ENCODE measurements at places on chromosomes 13 and 19.

GRCh38 chr13:46796129-46796514, 839 bp downstream of the ESD start:
- no peak for DNase-seq

DNA sequence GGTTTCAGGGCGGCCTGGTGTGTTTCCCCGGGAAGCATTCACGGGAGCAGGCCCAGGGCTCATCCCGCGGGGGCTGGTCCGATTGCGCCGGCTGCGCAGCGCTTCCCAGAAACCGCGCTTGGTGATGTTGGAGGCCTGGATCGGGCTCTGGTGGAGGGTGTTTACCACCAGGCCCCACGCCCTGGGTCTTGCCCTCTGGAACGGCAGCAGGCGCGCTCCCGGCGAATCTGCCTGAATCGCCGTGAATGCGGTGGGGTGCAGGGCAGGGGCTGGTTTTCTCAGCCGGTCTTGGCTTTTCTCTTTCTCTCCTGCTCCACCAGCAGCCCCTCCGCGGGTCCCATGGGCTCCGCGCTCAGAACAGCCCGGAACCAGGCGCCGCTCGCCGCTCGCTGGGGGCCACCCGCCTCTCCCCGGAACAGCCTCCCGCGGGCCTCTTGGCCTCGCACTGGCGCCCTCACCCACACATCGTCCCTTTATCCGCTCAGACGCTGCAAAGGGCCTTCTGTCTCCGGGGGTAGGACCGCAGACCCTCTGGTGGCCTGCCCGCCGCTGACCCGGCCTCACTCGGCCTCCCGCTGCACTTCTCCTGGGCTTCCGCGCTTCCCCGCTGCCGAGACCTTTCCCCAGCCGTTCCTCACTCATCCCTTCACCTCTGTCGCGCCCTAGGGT, 69.4 kb upstream of the GJB6 start:
- DNase-seq: no peak

- no peak for DNase-seq
Measured at GRCh38 chr19:27676334-27676733, 1536.6 kb downstream of the UQCRFS1 start.

DNA sequence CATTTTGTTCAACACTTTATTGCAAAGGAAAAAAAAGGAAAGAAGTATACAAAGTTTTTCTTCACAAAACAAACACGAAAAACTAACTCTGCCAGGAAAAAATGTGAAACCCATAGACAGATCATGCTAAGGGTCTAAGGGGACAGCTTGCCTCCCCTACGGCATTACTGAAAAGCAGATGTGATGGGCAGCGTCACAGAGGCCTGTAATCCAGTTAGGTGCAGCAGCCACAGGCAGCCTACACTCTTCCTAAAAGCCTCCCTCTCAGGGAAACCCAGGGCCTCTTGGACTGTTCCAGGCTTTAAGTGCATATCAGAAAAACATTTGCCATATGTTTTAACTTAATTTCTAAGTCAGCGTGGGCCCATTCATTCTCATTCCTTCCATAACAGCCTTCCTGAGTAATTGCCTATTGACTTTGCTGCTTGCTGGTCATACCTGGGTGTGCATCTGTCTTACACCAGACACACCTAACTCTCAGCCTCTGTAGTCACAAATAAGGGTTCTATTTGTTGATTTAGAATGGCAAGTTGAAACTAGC, 135.7 kb upstream of the SERP2 start:
- no peak for DNase-seq

- DNase-seq: no peak
Measured at GRCh38 chr13:105327581-105328126, 1207.8 kb downstream of the EFNB2 start.

DNA sequence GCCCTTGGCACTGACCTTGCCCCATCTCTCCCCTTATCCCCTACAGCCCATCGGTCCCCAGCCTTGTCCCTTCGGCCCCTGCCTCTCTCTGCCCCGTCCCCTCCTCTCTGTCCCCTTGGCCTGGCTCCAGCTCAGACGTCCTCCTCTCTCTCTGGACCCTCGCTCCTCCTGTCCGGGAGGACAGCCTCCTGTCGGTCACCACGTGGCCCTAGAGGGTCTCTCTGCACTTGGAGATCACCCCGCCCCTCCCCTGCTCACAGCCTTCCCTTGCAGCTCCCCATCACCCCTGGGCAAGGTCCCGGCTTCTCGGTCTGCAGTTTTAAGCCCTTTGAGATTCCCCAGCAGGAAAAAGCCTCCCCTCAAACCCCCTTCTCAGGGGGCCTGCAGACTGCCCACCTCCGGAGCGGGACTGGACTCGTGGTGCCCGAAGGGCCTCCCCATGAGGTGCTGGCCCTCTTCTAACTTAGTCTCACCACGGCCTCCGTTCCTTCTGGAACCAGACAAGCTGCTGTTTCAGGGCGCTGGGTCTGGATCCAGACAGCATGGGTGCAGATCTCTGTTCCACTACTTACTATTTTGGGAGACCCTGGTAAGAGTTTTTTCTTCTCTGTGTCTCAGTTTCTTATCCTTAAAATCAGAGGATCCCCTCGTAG, 3.3 kb upstream of the KLK15 start:
- no peak for DNase-seq

DNA sequence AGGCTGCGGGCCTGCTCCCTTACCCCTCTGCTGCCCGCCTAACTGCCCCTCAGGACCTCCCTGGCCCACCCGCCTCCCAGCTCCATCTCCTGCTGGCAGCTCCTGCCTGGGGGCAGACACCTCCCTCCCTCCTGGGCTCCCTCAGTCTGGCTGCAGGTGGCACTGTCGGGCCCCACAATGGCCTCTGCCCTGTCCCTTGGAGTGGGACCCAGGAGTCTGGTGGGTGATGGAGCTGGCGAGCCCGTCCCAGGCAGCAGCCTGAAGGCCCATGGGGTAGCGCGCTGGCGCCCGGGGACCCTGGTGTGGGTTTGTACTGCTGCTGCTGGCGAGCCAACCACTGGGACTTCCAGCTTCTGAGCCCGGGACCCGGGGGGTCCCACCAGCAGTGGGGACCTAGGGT, 83.6 kb downstream of the KDM4B start:
- DNase-seq: no peak

DNA sequence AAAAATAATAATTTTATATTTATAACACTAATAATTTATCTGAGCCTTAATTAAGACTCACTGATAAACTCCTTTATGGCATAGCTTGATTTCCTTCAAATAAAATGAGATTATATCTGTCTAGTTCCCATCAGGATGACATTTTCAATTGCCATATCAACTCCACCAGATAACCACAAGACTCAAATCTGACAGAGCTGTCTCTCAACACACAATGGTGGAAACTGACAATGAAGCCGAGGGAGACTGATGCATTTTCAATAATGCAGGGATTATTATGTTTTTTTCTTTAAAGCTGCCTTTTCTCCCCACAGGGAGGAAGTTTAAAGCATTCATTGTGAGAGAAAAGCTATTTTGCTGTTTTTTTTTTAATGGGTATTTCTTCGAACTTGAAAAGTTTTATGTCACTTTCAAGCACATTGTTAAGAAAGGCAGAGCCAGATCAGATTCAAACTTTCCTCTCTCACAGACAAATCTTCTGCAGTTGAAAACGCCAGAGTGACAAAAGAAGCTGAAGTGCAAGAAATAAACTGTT, 1326.9 kb upstream of the MIR17HG start:
- no peak for DNase-seq

DNA sequence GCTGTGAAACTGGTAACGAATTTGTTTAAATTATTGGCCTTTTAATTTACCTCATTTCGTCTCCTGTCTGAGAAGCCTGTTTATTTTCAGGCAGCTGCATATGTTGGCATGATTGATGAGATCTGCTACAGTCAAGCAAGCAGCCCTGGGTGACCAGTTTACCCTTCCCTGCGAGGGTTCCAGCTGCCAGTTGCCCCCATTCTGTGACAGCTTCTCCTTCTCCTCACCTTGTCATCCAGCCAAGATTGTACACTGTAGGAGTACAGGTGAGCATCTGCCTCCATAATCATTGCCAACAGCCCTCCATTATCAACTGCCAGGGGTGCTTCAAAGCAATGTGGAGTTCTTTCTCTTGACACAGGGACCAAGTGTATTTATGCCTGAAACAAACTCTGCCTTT, 1979.9 kb upstream of the PRR20A start:
- no peak for DNase-seq

DNA sequence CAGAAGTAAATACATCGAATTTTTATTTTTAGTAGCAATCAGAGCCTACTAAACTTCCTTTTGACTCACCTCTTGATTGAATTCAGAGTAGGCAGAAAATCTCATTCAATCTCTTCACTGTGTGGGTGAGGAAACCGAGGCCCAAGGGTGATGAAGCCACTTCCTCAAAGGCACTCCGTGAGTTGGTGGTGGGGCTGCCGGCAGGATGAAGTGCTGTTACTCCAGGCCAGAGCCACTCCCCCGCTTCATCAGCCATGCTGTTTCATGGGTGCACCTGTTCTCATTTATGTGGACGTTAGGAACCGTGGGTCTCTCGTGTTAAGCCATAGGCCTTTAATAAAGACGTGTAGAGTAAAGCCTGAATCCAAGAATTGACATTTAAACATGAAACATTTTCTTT, 13.2 kb downstream of the ING1 start:
- peak; percentile 55 for DNase-seq

- DNase-seq: no peak
Measured at GRCh38 chr13:47829690-47830089, 171.4 kb downstream of the SUCLA2 start.

GRCh38 chr13:79812070-79812850, 331.3 kb downstream of the NDFIP2 start:
- DNase-seq: no peak

DNA sequence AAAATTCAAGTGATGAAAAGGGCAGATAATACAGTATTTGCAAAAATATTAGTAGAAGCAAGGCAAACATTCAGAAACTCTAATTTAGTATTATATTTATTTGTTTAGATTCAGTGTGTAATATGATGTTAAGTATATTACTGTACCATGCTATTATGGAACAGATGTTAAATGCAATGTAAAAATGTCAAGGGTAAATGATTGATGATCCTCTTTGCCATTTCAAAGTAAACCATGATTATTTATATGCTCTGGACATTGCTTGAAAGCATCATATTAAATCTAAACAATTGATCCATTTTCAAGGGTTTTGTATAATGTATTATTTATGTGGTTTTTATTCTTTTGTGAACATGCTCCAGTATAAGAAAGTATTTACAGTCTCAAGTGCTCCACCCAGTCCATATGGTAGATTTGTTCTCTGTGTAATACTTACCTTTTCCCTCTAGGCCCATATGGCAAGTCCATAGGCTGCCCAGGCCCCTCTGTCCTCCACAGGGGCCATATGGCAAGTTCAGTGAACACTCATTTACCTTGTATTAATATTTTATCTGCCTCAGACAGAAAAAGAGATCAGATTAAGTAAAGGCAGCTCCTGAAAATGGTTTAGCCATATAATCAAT, 353.5 kb downstream of the DACH1 start:
- no peak for DNase-seq

- DNase-seq: no peak
Measured at GRCh38 chr19:50677636-50678035, 28.4 kb downstream of the C19orf81 start.

GRCh38 chr13:95644601-95645052, at the start of gene DZIP1:
Gene DZIP1 (minus strand): TSS chr13:95644706. CDS start chr13:95642029, 2,677 bp downstream.
- no peak for DNase-seq

DNA sequence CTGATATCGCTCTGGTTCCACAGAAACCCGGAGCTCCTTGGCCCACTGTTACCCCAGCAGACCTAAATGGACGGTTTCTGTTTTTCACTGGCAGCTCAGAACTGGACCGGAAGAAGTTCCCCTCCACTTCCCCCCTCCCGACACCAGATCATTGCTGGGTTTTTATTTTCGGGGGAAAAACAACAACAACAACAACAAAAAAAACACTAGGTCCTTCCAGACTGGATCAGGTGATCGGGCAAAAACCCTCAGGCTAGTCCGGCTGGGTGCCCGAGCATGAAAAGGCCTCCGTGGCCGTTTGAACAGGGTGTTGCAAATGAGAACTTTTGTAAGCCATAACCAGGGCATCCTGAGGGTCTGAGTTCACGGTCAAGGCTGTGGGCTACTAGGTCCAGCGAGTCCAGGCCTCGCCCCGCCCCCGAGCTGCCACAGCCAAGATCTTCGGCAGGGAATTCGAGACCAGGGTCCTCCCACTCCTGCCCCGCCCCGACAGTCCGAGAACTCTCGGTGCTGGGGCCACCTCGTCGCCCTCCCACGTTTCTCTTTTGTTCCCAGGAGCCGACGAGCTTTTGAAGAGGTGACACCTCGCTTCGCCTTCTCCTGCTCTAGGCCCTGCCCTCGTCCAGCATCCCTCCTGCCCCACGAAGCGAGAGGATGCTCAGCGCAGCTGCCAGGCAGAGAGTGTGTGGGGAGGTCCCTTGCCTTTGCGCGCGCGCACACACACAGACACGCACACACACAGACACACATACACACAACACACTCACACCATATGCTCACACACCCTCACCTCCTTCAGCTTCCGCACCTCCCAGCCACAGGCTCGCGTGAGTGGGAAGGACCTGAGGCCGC, 8.8 kb downstream of the ZIC2 start:
- peak; percentile 21 for DNase-seq

Measured in CD4-positive, alpha-beta memory T cell (primary cell).